ENCODE measurements at places on chromosomes 12 and 14.

DNA sequence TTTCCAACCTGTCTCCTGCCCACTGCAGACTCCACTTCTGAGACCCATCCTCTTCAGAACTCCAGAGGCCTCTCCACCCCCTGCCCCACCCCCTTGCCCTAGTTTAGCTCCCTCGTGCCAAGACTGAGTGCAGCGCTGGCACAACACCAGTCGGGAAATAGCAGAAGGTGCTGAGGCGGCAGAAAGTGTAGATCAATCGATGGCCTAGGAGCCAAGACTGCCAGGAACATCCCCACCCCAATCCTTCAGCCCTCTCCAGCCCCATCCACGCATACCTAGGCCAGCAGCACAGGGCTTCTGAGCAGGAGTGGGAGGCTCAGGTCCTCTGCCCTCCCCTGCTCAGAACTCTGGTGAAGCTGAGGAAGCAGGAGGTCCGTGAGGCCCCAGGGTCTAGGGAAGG, 1.1 kb downstream of the CPNE6 start:
- DNase-seq, result no peak

GRCh38 chr12:68113644-68114043, 45.9 kb downstream of the IFNG start:
- DNase-seq, result no peak

- no peak for DNase-seq
These were observed 208.5 kb downstream of the FOXG1 start for GRCh38 chr14:28975084-28975483.

GRCh38 chr14:89139404-89140247, 277.4 kb downstream of the FOXN3 start:
- DNase-seq, result no peak

- DNase-seq, result no peak
These were observed 15.5 kb downstream of the SEC23A start for GRCh38 chr14:39087493-39087892.

- DNase-seq, result no peak
These were observed 14.8 kb downstream of the DDX54 start for GRCh38 chr12:113170457-113170856.

- no peak for DNase-seq
These were observed 73.9 kb downstream of the SLC2A13 start for GRCh38 chr12:40031965-40032364.

DNA sequence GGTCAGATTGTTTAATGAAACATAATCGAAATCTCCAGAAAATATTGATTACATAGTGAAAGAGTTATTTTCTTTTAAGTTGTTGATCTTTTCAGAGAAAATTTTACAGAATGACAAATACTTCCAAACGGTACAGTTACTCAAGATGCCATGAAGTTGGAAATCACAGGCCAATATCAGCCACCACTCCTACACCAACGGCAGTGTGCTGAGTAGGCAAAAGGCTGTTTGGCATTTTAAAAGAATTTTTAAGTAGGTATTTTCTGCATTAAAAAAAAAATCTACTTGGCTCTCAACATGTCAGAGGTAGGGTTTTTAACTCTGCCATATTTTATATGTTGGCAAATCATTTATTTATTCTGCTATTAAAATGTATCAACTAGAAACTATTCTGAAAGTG, 21.7 kb downstream of the SLC38A4 start:
- DNase-seq, result no peak

- DNase-seq, result no peak
These were observed 23.6 kb upstream of the RPLP0 start for GRCh38 chr12:120224304-120225199.

All from right hindlimb (tissue), 1 donor.